NCI-H146 (cell line): ENCODE measurements at places on chromosomes 16 and 17.

DNA sequence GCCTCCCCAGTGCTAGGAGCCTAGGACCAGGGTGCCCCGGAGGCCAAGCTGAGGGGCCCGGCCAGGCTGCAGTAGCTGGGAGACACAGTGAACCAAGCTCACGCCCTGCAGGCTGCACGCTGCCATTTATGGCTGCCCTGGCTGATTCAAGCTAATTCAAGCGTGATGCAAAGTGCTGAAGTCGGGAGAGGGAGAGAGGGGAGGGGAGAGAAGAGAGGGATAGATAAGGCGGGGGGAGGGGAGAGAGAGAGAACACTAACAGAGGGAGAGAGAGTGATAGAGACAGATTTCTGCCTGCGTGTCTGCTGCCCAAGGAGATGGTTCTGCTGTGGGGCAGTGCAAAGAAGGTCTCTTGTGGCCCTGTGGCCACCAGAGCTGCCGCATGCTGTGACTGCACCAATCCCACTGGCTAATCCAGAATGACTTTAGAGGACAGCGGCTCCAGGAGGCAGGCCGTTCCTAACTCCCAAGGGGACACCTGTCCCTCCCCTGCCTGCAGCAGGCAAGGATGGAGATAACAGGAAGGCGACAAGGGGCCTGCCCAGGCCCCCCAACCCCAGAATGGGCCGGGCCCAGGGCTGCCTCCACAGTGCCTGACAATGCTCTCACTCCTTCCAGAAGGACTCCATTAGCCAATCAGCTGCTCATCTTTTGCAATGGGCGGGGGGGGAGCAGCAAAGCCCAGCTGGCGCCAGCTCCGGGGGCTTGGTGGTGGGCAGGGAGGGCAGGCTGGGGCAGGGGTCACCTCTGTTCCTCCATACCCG lies 12.9 kb downstream of the MXRA7 start:
- DNase-seq: peak; percentile 20

GRCh38 chr16:4261557-4262172 lies 11.2 kb downstream of the TFAP4 start:
- peak; percentile 24 for DNase-seq

DNA sequence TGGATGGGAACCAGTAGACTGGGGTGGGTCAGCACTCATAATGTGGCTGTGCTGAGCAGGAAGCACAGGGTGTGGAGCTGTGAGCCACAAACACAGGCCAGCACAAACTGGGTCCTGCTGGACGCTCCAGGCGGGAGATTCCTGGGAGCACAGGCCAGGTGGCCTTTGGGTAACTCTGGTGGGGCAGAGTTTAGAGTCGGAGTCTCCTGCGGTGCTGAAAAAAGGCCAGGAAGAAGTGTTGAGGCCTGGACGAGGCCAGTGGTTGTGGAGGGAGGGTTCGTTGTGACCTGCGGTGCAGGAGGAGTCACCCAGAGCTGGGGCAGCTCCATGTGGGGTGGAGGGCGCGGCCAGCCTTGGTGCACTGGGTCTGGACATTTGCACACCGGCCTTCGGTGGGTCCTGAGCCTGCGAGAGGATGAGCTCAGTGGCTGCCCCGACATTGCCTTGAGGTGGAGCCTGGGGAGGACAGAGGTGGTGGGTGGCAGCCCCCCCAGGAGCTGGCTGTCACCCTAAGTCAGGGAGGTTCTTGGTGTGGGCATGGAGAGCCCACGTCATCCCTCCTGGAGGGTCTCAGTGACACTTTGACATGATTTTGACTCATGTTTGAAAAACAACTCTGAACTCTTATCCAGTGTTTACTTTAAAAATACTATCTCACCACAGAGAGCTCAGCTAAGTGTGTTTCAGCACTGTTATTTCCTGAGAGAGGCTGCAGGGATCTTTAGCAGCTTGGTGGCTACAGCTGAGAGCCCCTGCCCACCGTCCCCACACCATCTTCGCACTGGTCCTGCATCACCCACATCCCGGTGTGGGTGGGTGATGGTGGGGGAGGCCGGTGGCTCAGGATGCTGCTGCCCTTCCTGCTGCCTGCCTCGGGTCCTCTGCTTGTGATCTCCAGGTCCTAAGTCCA lies 98.7 kb downstream of the NPIPB11 start:
- no peak for DNase-seq

GRCh38 chr16:23679274-23679985 lies 741 bp downstream of the PLK1 start:
- DNase-seq: peak; percentile 67
